ENCODE measurements at places on chromosomes 11 and 22.

DNA sequence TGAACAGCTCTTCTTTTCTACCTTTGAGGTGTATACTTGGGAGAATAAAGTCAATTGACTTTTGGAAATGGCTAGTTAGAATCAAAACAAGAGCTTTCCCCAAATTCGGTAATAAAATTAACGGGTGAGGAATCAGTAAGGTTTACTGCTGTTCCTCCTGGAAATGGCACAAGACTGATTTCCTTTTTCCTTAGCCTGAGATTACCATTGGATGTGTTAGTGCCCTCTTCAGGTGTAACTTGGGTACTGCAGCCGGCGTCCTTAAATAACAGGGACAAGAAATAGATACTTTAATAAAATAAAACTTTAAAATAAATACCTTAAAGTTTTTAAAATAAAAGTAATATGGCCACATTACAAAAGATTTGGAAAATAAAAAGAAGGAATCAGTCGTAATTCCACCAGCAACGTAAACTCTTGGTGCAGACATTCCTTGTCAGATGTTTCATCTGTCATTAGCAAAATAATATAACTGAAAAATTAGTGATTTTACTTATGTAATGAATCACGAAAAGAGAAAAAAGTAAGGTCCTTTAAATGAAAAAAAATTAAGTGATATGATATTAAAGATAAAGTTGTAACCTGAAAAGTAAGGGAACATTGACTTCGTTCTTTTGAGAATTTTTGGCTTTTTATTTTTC is 29.7 kb downstream of the ZFTA start:
- DNase-seq, result peak; percentile 89

DNA sequence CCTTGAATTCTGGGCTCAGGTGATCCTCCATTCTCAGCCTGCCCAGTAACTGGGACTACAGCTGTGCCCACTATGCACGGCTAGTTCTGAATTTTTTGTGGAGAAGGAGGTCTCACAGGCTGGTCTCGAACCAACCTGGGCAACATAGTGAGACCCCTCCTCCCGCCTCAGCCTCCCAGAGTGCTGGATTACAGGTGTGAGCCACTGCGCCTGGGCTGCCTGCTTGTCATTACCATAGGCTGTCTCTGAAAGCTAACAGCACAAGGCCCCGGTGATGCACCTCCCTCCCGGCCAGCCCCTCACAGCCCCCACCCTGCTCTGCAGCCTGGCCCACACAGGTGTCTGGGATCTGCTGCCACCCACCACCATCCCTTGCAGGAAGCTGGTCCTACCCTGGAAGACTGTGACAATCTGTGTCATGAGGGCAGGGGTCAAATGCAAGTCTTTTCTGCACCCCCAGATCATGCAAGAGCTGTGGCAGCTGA is 82.4 kb downstream of the DGCR2 start:
- DNase-seq, result peak; percentile 45

DNA sequence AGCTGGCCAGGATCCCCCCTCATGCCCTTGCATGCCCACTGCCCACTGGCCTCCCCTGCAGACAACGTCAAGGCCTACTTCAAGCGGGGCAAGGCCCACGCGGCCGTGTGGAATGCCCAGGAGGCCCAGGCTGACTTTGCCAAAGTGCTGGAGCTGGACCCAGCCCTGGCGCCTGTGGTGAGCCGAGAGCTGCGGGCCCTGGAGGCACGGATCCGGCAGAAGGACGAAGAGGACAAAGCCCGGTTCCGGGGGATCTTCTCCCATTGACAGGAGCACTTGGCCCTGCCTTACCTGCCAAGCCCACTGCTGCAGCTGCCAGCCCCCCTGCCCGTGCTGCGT is 7.9 kb downstream of the AIP start:
- no peak for DNase-seq

DNA sequence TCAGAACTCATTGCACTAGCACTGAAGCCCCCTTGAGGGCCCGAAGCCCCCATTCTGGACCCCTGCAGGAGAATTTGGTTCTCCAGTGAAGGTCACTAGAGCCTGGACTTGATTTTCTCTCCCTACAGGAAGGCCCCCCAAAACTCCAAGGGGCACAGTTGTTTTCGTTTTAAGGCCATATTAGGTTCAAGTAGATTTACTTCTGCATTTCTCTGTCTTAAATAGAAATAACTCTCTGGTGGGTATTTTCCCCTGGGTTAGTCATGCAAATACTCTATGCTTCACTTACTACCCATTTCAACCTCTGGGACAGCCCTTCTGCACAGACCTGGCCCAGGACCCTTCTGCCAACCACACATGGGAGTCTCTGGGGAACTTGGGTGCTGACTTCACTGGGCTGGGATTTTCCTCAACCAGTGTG is 41.6 kb downstream of the WEE1 start:
- peak; percentile 62 for DNase-seq

DNA sequence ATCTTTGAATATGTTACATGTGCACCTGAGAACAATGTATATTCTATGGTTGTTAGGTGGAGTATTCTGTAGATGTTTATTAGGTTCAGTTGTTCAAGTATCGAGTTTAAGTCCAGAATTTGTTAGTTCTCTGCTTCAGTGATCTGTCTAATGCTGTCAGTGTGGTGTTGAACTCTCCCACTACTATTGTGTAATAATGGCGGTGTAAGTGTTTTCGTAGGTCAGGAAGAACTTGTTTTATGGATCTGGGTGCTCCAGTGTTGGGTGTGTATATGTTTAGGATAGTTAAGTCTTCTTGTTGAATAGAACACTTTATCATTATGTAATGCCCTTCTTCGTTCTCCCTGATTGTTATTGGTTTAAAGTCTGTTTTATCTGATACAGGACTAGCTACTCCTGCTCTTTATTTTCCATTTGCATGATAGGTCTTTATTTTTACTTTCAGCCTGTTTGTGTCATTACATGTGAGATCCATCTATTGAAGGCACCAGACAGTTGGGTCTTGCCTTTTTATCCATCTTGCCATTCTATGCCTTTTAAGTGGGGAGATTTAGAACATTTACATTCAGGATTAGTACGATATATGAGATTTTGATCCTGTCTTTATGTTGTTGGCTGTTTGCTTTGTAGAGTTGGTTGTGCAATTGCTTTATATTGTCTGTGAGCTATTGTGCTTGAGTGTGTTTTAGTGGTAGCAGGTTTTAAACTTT is 121.6 kb downstream of the DDX10 start:
- DNase-seq, result no peak

GRCh38 chr11:66426314-66426713 is 5.5 kb downstream of the NPAS4 start:
- no peak for DNase-seq

- DNase-seq, result no peak
These were observed 12.9 kb downstream of the CD59 start for GRCh38 chr11:33723238-33723881.

- DNase-seq, result no peak
These were observed 252.6 kb upstream of the B3GAT1 start for GRCh38 chr11:134664447-134665187.

DNA sequence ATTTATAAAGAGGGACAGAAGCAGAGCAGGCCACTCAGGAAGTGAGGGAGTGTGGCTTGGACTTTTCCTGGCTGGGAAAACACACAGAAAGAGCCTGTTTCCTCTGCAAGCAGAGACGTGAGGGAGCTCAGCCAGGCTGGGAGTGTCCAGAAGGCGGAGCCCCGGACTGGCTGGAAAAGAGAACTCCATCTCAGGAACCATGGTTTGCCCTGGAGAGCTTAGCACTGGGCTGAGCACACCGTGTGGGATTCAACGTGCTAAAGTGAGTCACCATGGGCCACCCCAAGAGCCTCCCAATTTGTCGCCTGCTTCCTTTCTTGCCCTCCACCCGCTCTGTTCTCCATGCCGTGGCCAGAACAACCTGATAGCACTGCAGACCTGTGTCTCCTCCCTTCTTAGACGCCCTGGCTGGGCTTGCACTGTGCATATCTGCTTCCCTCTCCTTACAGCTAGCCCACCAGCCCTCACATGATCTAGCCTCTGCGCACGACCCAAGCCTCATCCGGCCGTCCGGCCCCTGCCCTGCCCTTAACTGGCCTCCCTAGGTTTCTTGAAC is 51.8 kb downstream of the GALNT18 start:
- peak; percentile 64 for DNase-seq

- DNase-seq, result no peak
These were observed 126.5 kb downstream of the RASSF10 start for GRCh38 chr11:13135385-13136271.

GRCh38 chr22:44396021-44396726 is 83.4 kb upstream of the SHISAL1 start:
- DNase-seq, result no peak

GRCh38 chr11:128453444-128454336 is 133.7 kb downstream of the ETS1 start:
- DNase-seq, result peak; percentile 83

GRCh38 chr11:57205041-57205641 is 23.4 kb downstream of the LRRC55 start:
- no peak for DNase-seq

- no peak for DNase-seq
These were observed 21.4 kb upstream of the PANX2 start for GRCh38 chr22:50148991-50149721.

DNA sequence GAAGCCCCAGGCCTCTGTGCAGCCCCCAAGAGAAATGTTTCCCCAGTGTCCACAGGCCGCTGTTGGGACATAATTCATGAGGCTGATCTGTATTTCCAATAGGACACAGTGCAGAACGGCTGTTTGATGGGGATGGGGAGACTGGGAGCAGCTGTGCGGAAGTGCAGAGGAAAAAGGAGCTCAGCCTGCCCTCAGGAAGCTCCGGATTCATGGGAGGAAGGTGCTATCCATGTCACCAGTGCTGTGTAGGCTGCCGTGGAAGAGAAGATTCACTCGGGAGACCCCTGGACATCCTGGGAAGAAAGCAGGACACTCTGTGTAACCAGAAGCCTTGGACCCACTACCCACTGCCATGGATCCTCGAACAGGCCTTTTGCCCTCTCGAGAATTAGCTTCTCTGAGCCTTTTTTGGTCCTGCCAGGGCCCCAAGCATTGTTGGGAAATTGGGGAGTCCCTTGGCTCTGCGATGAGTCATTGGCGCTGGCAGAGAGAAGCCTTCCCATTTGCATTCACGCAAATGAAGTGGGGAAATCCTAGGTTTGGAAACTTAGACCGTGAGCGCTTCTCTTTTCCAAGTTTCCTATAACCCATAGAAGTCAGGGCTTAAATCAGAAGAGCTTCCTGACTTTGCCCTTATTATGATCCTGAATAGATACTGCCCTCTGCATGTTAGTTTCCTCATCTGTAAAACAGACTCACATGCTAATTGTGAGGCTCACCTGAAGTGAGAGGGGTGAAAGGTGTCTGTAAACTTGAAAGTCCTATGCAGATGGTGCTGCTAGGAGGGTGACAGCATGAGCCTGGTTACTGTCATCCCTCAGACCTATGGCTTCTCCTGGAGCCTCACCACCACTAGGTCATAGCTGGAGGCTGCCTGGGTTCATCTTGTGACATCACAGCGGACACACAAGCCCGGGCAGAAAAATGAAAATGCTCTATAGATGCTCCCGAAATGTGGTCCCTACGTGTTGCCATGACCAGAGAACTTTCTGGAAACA is 229.2 kb upstream of the B3GAT1 start:
- DNase-seq, result peak; percentile 28

- DNase-seq, result no peak
These were observed 30.2 kb downstream of the GTF2H1 start for GRCh38 chr11:18352581-18352980.

- no peak for DNase-seq
These were observed 332.4 kb upstream of the ARHGAP42 start for GRCh38 chr11:100354736-100355135.

DNA sequence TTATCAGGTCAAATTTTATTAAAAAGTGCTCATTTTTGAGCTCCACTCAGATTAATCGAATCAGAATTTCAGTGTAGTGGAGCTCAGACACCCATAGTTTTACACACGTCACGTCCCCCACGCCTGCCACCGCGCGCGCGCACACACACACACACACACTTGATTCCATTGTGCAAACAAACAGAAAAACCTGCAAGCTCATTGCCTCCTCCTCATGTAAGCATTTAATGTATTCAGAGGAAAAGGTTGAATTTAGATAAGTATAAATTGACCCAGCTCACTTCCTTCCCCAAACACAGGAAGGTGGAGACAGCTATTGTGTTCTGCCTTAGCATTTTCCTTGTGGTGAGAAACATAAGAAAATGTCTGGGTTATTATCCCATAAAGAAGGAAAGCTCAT is 336.7 kb downstream of the LUZP2 start:
- DNase-seq, result no peak

DNA sequence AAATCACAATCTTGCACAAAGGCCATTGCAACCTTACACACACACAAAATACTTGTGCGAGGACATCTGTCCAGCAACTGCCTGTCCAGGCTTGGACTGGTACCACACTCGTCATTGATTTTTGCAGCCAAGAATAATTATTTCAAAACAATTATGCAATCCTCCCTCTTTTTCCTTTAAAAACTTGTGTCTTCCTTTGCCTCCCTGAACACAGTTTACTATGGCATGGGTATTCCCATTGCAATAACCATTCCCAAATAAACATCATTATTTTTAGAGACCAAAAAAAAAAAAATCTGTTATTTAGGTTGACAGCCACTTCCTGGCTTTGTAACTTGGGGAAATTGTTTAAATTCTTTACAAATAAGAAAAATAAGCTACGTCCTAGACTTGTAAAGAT is 54.0 kb downstream of the C11orf91 start:
- no peak for DNase-seq

DNA sequence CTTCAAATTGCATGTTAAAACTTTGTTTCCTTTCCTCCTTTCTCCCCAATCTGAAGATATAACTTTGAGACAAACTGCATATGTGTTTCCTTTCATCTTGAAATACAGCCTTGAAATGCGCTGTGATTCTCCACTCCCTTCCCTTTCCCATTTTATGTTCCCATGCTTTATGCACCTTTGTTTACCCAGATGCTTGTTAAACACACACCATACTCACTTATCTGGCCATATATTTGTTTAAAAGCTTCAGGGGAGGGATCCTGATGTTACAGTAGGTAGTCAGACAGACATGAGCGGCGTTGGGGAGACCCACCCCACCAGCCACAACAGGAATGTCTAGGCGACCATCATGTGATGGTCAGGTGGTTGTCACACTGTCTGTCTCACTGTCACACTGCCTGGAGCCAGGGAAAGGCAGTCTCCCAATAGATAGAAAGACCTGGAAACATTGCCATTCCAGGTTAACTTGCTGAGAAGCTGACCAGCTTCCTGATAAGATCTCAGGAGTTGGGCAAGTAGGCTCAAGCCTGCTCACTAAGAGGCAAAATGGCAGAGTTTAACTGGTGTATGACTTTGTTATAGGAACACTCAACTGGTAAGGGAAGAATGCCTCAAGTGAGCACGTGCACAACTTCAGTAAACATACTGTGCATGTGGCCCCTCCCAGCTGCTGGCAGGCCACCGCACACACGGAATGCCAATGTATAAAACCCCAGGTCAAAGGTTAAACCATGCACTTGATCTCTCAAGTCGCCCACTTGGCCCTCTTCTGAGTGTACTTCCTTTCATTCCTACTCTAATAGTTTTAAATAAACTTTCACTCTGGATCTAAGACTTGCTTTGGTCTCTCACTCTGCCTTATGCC is 23.5 kb upstream of the MSANTD2 start:
- peak; percentile 33 for DNase-seq

GRCh38 chr11:47509077-47509536 is 43.8 kb downstream of the CELF1 start:
- DNase-seq, result no peak

Data from ascending aorta (tissue), 2 donors.